ENCODE measurements at places on chromosomes 4 and X.
A peak's percentile ranks its signal among the peaks of the same experiment; 100 is the strongest.

DNA sequence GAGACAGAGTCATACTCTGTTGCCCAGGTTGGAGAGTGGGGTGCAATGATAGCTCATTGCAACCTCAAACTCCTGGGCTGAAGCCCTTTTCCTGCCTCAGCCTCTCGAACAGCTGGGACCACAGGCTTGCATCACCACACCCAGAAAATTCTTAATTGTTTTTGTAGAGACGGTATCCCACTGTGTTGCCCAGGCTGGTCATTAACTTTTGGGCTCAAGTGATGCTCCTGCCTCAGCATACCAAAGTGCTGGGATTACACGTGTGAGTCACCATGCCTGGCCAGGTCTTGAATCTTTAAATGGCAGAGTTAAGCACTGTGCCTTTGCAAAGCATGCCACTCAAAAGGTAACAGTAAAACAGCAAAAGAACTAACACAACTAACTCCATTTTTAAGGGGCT, 28.6 kb upstream of the BBS12 start:
- DNase-seq = peak; percentile 39

DNA sequence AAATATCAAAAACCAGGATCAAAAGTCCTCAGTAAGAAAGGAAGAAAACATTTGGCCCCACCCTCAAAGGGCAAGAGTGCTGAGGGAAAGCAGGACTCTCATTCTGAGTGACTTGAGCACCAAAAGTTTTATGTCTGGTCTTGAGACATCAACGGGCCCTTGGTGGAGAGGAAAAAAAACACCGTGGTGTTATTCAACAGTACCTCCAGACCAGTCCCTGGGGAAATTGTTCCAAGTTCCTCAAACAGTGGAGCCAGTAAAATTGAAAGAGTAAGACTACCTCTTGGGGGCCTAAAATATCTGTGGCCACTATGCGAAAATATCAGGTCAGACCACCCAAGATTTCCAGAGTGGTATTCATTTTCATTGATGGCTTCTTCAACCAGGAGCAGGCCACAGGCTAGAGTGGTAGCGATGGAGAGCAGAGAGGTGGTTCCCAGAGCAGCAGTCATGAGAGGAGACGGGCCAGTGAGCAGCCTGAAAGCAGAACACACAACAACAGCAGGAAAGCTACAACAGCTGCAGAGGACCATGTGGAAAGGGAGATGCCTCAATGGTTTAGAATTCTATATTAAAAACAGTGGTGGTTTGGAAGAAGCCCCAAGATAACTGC, 63.7 kb upstream of the RPL34 start:
- no peak for DNase-seq

GRCh38 chr4:152344001-152344400, 191.9 kb downstream of the FBXW7 start:
- DNase-seq = no peak

GRCh38 chrX:126165721-126166461, at the start of gene DCAF12L2:
TSS of gene DCAF12L2 (minus strand) at chrX:126166289. CDS start at chrX:126165924, 365 bp downstream.
- no peak for DNase-seq

DNA sequence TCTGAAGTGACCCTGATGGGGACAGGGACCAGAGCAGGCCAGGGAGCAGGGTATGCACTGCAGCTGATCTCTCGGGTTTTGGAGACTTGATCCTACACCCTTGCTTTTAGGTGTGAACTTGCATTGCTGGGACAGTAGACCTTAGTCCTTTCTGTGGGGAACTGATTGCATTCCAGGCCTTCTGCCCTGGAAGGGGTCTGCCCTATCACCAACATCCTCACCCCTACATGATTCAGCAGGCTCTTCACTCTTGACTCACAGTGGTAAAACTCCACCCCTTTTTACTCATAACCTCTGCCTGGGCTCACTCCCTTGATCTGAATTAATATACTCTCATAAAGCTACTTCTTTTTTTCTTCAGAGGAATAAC, 6.6 kb upstream of the DDX60L start:
- DNase-seq = peak; percentile 19

DNA sequence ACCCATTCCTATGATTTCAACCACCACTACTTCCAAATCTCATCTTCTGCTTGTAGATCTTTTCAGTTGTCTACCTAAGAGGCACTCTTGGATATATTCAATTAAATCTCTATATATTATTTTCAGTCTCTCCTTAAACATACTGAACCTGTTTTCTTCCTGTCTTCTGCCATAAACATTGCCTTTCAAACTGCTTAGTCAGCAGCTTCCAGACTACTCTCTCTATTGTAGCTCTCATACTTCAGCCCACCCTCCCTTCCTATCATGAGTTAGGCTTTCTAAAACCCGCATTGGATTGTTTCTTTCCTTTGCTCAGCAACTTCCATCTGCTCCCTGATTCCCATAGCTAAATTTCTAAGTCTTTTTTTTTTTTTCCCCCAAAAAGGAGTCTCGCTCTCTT, 4.5 kb downstream of the AP1AR start:
- DNase-seq = no peak

GRCh38 chrX:2549876-2550275, 49.1 kb upstream of the DHRSX start:
- DNase-seq = no peak

- no peak for DNase-seq
Observed at GRCh38 chr4:136742333-136742732, 790.0 kb downstream of the PCDH18 start.

DNA sequence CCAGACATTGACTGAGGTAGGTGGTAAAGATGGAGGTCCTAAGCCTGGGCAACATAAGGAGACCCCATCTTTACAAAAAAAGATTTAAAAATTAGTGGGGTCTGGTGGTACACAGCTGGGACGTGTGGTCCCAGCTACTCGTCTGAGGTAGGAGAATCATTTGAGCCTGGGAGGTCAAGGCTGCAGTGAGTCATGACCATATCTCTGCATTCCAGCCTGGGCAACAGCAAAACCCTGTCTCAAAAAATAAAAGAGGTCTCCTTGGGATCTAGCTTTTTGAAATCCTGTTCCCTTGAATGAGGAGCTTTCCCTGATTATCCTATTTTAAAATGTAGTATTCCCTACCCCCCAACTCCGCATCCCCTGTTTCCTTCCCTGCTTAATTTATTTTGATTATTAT, 78.7 kb upstream of the OGT start:
- DNase-seq = no peak

DNA sequence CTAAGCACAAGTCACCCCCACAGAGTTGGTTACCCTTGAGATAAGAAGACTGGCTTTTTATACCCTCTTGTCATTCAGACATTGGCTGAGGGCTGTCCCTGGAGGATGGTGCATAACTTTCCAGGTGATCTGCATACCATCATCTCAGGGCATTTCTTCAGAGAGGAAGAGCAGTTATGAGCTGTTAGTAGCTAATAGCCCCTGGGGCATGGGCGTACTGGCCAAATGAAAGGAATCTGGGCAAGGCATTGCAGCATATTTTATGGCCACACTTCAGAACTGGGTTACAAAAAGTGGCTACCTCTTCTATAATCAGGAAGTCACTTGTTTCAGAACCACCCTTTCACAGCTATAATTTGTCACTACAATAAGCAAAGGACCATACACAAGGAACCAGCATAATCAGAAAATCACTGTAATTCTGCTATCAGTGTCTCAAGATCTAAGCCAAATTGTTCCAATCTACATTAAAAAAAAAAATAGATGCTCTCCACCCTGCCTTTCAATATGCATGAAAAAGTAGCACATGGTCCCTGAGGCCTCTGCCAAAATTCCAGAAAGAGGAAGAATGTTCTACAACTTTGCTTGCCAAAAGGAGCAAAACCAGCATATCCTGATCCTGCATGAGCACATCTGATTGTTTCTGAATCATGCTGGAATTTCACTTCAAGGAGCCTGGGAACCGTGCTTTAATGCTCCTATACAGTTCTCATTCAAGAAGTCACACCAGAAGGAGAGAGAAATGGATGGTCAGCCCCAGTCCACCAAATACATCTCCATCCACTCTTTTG, 92.0 kb downstream of the TMEM144 start:
- DNase-seq = no peak

GRCh38 chr4:110085131-110085530, 113.3 kb downstream of the ELOVL6 start:
- DNase-seq = no peak

DNA sequence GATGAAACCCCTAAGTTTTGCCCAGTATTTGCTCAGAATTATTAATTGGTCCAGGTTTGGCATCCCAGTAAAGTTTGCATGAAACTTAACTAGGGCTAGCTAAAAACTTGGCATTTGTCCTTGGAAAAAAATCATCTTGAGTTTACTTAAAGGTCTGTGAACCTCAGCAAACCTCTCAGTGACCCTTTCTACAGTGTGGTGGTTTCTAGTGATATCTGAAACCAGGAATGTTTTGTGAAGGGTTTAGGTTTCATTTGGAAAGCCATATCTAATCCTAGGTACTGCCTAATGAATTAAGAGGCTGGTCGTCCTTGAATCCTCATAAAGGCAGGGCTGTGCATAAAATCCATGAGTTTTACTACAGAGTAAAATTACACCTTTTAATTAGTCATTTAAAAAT, 218.5 kb upstream of the ANKRD50 start:
- DNase-seq = no peak

DNA sequence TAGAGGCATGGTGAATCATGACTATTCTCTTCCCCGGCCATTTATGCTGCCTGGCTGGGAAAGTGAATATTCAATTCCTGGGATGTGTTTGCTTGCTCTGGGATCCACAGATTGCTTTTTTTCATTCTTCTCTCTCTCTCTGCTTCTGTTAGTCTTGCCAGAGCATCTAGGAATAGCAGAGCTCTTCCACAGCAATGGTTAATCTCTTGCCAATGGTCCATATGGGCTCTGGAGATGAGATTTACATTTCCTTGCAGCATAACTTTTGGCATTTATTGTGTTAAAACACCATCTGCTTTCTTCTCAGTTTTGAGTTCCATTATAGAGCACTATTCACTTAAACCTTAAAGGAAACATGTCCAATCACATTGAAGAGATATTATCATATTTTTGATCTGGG, 59.2 kb upstream of the GUCY1A1 start:
- DNase-seq = no peak

- no peak for DNase-seq
Observed at GRCh38 chrX:149511081-149511480, 6.0 kb upstream of the IDS start.

GRCh38 chr4:154622598-154622997, 10.1 kb upstream of the FGG start:
- peak; percentile 17 for DNase-seq

DNA sequence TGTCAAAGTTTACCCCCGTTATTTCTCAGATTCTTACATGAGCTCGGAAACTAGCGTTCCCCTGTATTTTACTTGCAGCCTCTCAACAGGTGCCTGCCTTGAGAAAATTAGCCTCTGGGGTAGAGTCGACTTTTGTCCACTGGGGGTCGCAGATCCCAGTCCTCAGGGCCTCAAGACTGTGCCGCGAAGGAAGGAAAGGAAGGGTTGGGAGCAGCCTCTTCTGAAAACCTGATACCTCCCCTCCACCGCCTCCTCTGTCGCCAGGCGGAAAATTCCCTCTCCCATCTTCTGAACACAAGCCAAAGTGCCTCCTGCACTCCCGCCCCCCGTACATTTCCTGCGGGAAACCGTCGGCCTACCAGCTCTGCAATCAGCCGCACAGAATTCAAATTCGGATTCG, 44.4 kb upstream of the TMSB15B start:
- DNase-seq = peak; percentile 7

GRCh38 chr4:169818063-169818679, 60.4 kb upstream of the HPF1 start:
- peak; percentile 86 for DNase-seq

- peak; percentile 61 for DNase-seq
Observed at GRCh38 chr4:168879188-168879587, 130.9 kb downstream of the CBR4 start.

DNA sequence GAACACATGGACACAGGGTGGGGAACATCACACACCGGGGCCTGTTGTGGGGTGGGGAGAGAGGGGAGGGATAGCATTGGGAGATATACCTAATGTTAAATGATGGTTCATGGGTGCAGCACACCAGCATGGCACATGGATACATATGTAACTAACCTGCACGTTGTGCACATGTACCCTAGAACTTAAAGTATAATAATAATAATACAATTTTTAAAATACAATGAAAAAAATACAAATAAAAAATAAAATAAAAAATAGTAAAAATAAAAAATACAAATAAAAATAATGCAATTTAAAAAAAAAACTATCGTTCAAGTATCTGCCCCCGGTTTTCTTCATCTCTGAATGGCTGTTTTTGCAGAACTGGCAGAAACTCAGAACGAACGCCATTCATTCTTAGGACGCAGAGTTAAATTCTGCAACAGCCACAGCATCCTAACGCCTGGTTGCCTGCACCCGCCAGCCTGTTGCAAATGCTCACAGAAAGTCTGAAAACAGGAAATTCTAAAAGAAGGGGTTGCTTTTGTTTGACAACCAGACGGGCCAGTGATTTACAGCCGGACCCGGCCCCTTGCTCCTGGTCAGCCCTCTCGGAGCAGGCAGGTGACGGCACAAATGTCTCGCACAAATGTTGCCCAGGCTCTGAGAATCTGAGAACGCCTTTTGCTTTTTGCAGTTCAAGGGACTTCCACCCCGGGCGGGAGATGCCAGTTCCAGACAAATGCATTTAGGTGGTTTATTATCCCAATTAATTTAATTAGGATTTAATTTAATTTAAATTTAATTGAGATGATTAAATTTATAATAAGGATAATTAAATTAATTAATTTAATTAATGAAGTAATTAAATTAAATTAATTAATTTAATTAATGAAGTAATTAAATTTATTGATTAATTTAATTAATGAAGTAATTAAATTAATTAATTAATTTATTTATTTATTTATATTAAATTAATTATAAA, 47.8 kb downstream of the CRLF2 start:
- no peak for DNase-seq

DNA sequence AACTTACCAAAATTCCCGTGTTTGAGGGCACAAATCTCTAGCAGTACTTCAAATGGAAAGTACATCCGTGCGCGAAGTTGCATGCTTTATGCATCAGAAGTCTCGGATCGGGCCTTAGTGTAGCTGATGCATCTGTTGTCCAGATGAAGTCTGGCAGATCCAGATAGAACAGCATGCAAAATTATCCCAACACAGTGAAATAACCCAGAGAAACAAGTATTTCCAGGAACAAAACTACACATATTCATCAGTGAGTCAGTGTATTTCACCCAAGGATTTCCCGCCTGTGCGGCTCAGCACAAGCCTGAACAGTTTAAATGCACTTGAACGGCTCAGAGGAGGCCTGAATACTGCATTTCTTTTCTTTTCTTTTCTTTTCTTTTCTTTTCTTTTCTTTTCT, 27.4 kb upstream of the CLDN24 start:
- no peak for DNase-seq

DNA sequence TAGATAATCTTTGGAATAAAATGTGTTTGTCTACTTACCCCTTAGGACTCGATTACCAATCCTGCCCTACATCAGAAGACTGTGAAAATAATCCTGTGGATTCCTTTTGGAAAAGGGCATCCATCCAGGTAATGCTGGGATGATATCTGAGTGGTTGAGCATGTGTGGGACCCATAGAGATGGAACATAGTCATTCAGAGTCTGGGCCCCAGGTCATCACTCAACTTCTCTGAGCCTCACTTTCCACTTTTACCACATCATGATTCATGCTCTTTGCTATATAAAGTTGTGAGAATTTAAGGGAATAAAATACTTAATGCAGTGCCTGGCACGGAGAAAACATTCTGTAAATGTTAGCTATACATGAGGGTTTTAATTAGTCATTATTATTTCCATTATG, 8.9 kb downstream of the BST1 start:
- DNase-seq = no peak

GRCh38 chr4:54268151-54268550, 39.1 kb downstream of the PDGFRA start:
- no peak for DNase-seq

- no peak for DNase-seq
Observed at GRCh38 chr4:70855464-70855863, 15.8 kb upstream of the GRSF1 start.
